ENCODE measurements at places on chromosomes 7 and 10.

DNA sequence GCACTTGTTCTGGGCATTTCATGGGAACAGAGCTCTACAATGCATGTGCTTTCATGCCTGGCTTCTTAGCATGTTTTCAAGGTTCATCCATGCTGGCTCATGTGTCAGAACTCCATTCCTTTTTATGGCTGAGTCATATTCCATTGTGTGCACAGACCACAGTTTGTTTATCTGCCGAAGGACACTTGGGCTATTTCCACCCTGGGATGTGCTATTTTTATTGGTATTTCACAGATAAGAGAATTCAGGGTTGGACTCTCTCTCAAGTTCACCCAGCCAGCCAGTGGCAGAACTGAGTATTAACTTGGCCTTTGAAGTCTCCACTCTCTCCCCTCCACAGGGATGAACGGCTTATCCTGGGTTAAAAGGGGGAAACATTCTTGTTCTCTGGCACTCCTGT, 190.7 kb upstream of the GPR26 start:
- DNase-seq: no peak

DNA sequence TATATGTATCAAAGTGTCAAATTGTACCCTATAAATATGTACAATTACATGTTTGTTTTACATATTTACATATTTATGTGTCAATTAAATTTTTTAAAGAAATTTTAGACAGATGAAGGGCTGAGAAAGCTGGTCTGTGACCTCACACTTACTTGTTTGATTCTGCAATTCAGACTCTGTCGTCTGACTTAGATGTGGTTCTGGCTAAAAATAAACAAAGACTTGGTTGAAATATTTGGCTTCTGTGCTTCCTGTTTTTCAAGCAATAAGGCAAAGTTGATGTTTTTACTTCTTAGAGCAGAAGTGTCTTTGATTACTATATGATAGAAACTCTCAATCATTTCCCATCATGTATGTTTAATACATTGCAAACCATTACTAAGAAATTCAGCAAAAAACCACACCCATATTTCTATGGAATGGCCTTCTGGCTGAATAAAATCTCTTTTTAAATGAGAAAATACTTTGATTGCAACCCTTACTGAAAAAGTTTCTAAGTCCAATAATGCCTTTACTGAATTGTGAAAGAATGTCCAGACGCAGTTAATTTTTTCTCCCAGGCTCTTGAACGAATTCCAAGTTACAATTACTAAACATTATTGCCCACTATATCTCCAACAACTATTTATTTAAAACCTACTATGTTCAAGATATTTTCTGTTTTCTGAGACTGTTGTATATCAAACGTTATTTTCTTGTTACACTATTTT, 59.5 kb upstream of the PRKG1 start:
- DNase-seq: no peak

GRCh38 chr7:71414490-71414889, 282.5 kb downstream of the GALNT17 start:
- DNase-seq: no peak

GRCh38 chr10:53052521-53053164, 280.1 kb upstream of the MBL2 start:
- no peak for DNase-seq

GRCh38 chr10:15420858-15421257, 49.8 kb upstream of the FAM171A1 start:
- no peak for DNase-seq

GRCh38 chr7:140219672-140220524, 43.1 kb upstream of the KDM7A start:
- DNase-seq: no peak

- no peak for DNase-seq
Observed at GRCh38 chr10:47413531-47414226, 29.6 kb upstream of the ZNF488 start.

DNA sequence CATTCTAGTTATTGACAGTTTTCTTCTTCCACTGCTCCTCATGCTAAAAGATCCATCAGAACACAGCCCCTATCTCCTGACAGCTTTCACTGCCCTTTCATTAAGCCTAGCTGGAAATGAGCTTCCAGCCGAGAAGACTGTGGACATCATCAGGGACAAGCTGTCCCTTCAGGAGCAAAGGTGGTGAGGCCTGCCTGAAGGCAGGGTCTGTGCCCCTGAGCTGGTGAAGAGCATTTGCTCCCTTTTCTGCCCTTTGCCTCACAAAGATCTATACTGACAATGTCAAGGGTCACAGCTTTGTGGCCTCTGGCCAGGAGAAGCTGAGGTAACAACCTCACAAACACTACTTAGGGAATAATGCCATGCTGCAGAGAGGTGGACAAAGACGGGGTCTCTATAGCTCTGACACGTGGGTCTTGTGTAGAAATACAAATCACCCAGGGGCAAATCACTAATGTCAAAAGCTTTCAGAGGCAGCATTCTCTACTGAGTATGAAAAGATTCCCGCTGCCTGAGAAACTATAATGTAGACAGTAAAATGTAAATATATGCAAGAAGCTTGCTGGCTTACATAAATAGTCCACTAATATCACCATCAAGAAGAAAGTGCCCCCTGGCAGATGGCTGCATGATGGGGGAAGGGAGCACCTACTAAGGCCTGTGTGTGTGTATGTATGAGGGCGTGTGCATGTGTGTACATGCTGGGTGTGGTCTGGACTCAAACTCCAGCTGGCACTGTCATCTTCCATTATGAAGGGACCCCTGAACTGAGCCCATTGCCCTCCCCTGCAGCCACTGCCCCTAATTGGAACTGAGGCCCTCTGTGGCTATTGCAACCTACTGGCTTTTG, 55.8 kb downstream of the HBP1 start:
- DNase-seq: no peak

GRCh38 chr10:79003183-79004100, 65.3 kb upstream of the ZMIZ1 start:
- no peak for DNase-seq

DNA sequence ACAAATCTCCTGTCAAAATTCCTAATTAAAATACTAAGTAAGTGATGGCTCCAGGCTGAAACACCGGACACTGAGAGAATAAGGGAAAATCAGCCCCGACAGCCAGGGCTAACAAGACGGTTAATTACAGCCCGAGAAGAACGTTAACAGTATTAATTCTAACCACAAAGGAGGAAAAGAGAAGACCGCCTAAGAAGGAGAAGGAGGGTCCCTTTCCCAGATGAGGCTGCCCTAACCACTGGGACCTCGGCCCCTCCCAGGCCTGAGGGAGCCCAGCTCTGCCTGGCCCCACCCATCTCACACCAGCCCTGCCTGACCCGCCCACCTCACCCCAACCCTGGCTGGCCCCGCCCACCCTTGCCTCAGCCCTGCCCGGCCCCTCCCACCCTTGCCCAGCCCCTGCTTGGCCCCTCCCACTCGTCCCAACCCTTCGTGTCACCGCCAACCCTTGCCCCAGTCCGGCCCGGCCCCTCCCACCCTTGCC, 51.3 kb downstream of the PWWP2B start:
- DNase-seq: no peak

All from fibroblast of skin of left quadriceps (primary cell).